ENCODE measurements at places on chromosomes 5 and 9.

DNA sequence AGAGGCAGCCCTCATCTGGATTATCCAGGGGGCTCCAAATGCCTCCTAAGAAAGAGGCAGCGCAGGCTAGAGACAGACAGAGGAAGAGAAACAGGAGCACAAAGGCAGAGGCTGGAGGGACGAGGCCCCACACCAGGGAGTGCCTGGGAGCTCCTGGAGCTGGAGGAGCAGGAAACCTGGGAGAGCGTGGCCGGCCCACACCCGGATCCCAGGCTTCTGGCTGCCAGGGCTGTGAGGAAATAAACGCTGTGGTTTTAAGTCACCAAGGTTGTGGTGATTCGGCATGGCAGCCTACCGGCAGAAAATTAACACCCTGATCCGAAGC is 165.5 kb downstream of the OLFM1 start:
- no peak for DNase-seq

DNA sequence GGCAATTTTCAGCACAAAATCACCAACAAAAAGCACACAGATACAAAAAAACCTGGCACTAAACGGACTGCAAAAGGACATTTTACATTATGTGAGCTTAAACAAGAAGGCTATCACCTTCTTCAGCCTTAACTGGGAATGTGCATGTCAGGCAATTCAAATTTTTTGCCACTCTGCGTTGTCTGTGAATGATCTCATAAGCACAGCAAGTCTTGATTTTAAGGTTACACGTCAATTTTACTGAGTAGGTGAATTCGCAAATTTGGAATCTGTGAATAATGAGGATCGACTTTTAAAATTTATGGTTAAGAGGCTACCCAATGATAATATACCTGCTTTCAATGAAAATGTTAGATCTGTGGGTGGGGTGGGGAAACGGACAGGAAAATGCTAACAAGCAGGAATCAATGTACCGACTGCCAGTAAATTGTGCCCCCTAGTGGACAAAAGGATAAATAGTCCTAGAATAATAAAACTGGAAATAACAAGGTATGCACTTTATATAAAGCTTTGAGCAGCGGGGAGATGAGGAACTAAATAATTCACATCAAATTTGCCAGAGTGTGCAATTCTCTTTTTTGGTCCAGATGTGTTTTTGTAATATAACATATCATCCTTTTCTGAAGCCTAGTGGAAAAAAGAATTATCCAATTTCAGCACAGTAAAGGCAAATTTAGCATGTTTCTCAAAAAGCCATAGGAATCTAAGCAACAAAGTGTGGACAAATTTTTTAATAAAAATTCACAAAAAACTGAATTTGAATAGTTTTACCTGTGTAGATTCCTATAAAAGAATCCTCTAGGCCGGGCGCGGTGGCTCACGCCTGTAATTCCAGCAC is 20.5 kb downstream of the EQTN start:
- no peak for DNase-seq

- no peak for DNase-seq
Observed at GRCh38 chr5:35900972-35901695, 37.3 kb downstream of the CAPSL start.

- no peak for DNase-seq
Observed at GRCh38 chr9:23945897-23946296, 119.9 kb upstream of the ELAVL2 start.

Measured in effector memory CD8-positive, alpha-beta T cell (primary cell).